ENCODE measurements at places on chromosomes 1 and 21.

GRCh38 chr21:29939104-29939923 lies 482 bp downstream of the GRIK1 start:
- no peak for DNase-seq

DNA sequence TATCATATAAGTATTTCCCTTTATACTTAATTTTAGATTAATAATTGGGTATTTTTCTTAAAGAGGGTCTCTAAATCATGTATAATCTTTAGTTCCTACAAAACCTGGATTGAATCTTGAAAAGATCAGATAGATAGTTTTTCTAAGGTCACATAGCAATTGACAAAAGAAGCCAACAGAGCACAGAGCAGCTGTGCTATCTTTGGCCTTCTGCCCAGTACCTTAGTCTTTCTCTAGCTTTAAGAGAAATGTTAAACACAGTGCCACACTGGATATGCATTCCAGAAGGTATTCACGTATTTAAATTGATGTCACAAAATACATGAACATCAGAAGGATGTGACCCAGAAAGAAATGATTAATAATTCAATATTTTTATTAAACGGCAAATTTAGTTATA lies 86.8 kb downstream of the C21orf91 start:
- DNase-seq, result no peak

GRCh38 chr1:9529190-9529589 lies 10.1 kb upstream of the SLC25A33 start:
- no peak for DNase-seq

DNA sequence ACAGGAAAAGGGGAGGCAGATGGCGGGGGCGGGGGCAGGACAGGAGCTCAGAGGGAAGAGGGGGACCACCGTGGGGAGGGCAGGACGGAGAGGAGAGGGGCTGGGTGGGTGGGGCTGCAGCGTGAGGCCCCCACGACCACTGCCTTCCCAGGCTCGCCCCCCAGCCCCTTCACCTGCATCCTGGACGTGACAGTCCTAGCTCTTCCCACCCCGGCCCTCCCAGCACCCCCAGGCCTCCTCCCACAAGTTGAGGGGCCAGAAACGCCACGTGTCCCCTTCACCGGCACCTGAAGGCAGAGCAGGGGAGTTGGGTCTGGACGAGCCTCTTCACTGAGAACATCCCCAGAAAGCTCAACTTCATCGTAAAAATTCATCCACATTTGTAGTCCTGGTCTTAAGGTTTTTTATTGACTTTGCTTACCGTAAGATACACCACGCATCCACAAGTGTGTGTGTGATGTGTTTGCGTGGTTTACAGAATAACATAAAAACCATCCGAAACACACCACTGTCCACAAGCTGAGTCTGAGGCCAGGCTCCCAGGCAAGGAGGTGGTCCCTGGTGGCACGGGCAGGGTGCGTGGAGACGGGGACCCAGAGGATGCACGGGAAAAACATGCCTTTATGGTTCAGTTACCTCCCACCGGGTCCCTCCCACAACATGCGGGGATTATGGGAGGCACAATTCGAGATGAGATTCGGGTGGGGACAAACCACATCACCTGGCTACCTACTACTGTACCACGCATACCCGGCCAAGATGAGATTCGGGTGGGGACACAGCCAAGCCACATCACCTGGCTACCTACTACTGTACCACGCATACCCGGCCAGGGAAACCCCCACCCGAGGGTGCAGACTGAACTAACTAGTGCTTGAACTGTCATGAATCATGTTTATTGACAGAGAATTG lies 13.9 kb upstream of the COL18A1 start:
- DNase-seq, result no peak

Measured in stimulated activated CD4-positive, alpha-beta T cell treated with anti-CD3 and anti-CD28 coated beads, TNF-alpha, amount 100 ng/mL, for 1 hour (primary cell).